Stimulated activated CD4-positive, alpha-beta T cell treated with anti-CD3 and anti-CD28 coated beads, Interleukin-12 subunit alpha, Interleukin-12 subunit beta, amount 100 ng/mL, for 24 hours (primary cell): ENCODE measurements at places on chromosomes 1 and 21.

GRCh38 chr1:204813522-204813921 is 57.1 kb upstream of the NFASC start:
- no peak for DNase-seq

- no peak for DNase-seq
Measured at GRCh38 chr1:241362350-241362749, 5.3 kb upstream of the RGS7 start.

DNA sequence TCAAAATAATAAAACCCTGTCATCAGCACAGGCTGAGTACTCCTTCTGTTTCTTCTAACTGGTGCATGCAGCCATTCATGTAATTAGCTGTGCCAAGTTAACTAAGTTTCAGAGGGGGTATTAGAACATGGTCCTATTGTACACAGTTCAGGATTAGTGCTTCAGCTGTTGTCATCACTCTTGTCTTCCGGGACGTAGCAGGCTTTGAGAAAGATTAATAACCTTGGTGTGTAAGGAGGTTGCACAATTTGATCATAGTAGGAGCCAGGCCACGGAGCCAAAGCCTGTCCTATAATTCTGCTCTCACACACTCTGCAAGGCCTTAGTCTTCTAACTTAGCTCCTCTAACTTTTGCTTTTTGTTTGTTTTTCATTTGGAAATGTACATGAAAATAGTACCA is 44.7 kb downstream of the PTGFRN start:
- no peak for DNase-seq

DNA sequence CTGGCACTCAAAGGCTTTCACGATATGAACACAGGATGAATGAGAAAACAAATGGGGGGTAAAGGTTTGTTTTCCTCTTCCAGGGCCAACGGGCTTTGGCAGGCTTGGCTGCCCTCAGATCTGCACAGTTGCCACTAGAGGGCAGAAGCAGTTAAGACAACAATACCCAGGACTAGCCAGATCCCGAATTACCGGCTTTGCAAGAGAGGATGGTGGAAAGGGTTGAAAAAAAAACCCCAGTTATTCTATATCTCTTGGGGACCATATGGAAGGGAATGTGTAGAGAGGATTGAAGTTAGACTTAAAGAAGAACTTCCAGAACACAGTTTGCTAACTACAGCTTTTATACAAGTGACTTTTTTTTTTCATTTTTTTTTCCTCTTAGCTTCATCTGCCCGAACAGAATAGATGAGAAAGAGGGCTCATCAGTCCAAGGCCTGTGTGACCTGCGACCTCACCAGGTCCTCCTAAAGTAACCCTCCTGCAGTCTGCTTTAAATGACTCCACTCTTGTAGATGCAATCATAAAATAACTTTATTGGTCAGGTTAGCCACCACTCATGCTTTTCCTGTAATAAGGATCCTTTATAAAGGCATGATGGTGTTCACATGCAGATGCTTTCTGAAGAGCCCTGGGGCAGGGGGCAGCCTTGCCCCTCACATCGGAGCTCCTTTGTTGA is 10.7 kb downstream of the FMOD start:
- DNase-seq = peak; percentile 35

GRCh38 chr1:21873174-21873573 is 61.1 kb downstream of the LDLRAD2 start:
- DNase-seq = no peak

DNA sequence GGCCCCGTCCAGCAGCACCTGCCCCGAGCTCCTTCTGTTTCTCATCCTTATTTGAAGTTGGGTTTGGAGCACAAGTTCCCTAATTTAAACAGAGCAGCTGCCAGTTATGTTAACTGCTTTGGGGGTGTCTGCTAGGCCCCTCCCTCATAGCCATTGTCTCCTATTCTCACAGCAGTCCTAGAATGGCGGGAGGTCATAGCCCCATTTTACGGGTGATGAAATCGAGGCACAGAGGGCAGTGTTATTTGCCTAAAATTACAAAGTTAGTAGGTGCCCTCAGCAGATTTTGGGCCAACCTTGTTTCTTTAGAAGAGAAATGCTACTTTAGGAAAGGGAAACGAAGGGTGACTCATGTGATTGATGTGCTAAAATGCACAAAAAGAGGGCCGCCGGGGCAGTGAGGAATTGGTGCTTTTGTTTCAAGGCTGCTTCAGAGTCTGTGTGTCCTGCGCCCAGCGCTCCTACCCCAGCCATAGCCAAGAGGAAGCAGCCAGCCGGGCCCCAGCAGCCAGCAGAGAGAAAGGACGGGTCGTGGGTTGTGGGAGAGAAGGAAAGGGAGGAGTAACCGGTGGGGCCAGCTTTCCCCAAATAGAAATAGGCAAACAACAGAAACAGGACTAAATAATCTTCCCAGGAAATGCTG is 13.0 kb downstream of the VANGL1 start:
- no peak for DNase-seq
